Stimulated activated CD4-positive, alpha-beta T cell treated with anti-CD3 and anti-CD28 coated beads, Interleukin-1b, Interleukin-23, amount 100 ng/mL, for 1 hour (primary cell): ENCODE measurements at places on chromosomes 6 and 20.

DNA sequence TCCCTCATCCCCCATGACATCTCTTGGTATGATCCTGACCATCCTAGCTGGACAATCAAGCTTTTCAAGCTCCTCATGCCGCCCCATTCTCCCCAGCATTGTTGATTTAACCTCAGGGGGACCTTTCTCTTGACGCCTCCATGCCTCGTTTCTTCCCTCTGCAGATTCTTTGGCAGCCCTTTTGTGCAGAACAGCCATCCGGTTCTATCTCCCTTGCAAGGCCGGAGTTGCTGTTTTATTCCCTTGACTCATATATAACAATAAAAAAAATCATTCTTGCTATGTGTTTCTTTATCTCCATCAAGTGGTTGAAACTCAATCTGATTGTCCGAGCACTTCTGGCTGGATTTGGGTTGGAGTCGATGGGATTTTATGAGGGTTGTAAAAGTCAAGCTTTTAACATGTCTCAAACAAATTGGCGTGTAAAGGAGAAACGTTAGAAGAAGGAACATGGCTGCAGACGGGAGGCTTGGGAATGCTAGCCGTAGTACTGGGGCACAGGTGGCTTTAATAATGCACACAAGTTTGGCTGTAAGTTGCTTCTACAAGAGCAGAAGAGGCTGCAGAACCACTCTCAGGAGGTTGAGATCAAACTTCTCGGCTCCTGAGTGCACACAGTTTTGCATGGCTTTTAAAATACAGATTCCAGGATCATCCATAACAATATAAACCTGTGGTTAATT lies 3.9 kb upstream of the SULF2 start:
- no peak for DNase-seq

GRCh38 chr20:9887706-9888105 lies 48.8 kb upstream of the PAK5 start:
- no peak for DNase-seq

- no peak for DNase-seq
Observed at GRCh38 chr6:72218125-72218524, 331.8 kb downstream of the RIMS1 start.

GRCh38 chr20:23205611-23206041 lies 119.5 kb upstream of the CD93 start:
- DNase-seq = no peak

GRCh38 chr6:71190809-71191208 lies 97.8 kb upstream of the OGFRL1 start:
- no peak for DNase-seq

- no peak for DNase-seq
Observed at GRCh38 chr6:28976677-28977076, 28.4 kb downstream of the ZNF311 start.

- no peak for DNase-seq
Observed at GRCh38 chr6:125792680-125793079, 1.9 kb downstream of the NCOA7 start.

DNA sequence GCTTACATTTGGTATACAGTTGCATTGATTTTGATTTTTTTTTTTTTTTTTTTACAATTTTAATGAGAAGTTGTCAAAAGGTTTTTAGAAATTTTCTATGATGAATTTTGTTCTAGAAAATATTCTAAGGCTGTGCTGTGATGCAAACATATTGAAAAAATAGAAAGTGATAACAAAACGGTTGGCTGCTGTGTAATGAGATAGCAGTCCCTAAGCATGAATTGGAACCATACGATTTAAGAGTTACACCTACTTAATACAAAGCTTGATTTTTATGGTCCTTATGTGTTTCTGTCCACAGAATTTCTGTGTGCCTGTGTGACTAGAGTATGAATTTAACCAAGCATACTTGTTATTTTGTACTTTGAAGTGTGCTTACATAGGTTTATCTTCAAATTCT lies 12.1 kb downstream of the HIVEP1 start:
- DNase-seq = no peak

DNA sequence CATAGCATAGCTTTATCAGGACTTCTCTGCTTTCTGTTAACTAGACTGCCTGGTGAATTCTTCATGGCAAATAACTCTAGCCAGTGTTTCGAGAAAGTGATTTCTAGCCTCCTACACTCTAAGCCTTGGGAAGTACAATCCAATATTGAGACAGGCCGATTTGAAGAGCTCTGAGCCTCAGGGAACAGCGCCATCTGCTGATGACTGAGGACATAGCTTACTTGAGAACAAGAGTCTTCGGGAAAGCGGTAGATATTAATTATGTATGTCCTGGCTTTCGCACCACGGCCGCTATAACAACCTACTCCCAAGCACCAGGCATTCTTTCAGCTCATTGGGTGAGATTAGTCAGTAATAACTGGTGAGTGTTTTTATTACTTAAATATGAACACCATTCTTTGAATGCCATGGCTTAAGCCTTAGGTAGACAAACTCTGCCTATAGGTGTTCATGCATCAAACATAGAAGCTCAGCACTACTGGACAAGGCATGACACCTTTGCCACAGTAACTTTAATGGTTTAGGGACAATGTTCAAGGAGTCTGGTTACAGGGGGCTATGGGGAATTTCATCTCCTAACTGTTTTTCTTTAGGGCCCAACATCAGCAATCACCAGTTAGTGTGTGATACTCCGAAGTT lies 518.6 kb downstream of the BMP2 start:
- no peak for DNase-seq

GRCh38 chr6:148743476-148743875 lies 3.4 kb upstream of the UST start:
- no peak for DNase-seq

DNA sequence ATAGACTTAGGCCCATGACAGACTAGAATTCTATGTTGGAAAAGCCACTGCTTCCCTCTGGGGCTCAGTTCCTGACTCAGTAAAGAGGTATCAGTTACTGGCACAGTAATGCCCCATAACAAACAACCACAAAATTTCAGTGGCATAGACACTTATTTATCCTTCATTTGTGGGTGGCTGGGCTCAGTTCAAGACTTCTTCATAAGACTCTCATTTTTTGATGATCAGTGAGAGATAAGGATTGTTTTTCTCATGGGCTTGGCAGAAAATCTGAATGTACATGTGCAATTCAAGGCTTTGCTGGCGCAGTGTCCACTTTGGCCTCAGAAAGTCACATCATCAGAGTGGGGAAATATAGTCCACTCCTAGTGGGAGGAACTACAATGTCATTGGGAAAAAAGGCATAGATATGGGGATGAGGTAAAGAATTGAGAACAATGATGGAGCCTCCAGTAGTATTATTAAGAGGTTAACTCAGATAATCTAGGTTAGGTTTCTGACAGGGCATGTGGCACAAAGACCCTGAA lies 384.6 kb upstream of the FLRT3 start:
- DNase-seq = no peak

DNA sequence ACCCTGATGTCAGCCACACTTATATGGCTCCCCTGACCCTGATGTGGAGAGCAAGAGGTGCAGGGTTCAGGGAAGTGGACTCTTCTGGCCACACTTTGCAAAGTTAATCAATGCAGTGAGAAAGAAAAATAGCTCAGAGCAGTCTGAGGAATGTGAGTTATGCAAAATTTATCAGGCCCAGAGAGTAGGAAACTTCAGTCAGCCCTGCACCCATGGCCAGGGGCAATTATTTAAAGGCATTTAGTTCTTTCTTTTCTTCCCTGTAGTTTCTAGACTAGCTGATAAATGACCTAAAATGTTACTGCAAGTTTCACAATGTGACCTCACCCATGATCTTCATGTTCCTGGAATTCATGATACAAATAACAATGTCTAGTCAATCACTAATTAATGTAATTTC lies 143.7 kb upstream of the GGTLC1 start:
- DNase-seq = no peak

DNA sequence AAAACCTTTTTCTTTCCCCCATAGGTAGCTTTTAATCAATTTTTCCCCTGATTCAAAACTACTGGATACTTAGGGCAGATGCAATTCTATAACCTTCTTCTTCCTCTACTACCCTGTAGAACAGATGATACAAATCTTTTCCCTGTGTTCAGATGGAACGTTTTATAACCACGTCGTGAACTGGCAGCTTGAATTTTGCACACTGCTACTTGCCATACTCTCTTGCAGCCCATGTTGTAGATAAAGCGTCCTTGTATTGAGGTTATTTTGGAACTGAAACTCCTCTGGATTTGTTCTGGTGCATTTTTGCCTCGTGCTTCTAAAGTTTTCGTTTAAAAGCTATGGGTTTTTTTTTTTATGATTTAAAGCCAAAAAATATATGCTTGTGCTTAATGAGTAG lies 440.2 kb downstream of the RFPL4B start:
- no peak for DNase-seq

GRCh38 chr6:42505385-42505718 lies 53.6 kb upstream of the TRERF1 start:
- DNase-seq = no peak

GRCh38 chr6:129353067-129353466 lies 356.9 kb downstream of the ARHGAP18 start:
- DNase-seq = no peak

GRCh38 chr20:23346002-23346401 lies 4.6 kb upstream of the NXT1 start:
- no peak for DNase-seq

- no peak for DNase-seq
Observed at GRCh38 chr6:130359736-130360135, 6.1 kb upstream of the TMEM200A start.

DNA sequence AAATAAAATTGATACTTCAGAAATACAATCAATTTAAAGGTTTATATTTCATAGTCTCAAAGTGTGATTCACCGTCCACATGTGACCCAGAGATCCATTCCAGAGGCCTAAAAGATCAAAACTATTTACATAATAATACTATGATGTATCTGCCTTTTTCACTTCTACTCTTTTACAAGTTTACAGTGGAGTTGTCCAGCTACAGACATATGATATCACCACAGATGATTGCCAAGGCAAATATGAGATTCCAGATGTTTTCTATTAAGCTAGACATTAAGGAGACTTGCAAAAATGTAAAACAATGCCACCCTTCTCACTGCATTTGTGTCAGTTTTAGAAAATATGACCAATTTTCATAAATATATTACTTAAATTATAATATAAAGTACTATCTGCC lies 443.7 kb downstream of the GJA1 start:
- no peak for DNase-seq

DNA sequence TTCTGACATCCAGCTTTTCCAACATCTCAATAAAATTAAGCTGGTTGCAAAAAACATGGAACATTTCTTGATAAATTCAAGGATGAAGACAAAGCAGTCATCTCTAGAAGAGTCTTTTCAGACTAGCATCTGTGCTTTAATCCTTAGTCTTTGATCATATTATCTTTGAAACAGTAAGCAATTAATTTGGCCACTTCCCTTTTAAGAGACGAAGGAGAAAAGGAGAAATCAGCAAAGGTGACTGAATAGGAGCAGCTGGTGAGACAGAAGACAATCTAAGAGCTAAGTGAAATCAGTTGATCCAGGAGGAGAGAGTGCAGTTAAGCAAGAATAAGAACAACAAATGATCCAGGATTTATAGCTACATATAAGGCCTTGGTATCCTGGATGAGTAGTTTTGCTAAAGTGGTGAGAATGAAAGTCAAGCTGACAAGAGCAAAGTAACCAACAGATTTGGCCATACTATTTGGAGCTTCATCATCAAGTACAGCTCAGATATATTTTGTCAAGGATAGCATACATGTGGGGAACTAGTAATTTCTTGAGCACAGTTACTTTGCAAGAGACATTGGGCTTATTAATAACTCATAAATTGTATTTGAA lies 215.5 kb downstream of the ADGB start:
- DNase-seq = no peak

DNA sequence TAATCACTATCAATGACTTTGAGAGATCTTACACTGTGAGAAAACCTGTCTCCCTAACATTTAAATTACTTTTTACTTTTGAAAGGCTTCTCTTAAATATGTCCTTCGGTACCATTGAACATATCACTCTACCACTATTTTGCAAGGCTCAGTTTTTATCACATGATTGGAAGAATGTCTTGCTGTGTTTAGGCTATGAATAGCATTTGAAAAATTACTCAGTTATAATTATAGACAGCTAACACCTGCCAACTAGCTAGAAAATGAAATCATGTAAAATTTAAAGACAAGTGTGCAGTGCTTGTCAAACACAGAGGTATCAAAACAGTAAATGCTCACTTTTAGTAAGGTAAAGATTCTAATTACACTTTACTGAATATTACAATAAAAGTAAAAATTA lies 11.0 kb downstream of the SESN1 start:
- no peak for DNase-seq

GRCh38 chr6:156857573-156857972 lies 80.4 kb downstream of the ARID1B start:
- DNase-seq = no peak

DNA sequence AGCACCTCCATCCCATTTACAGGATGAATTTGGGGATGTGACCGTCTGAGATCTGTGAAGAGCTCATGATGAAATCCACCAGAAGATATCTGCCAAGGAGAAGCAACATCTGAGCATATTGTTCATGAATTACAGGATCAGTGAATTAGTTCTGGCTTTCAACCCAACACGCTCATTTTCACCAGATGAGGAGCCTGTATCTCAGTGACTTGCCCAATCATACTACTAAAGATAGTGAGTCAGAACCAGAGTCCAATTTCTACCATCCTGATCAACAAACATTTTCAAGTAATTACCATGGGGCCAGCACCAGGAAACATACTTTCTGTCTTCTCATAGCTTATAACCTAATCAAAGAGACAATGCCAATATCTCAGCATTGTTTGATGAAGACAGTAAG lies 116.6 kb downstream of the ZDHHC14 start:
- no peak for DNase-seq

GRCh38 chr20:10708351-10709185 lies 34.8 kb upstream of the JAG1 start:
- DNase-seq = no peak

GRCh38 chr6:52975580-52975979 lies 19.5 kb downstream of the GSTA4 start:
- no peak for DNase-seq

GRCh38 chr6:109496036-109496772 lies 13.2 kb upstream of the ZBTB24 start:
- no peak for DNase-seq

DNA sequence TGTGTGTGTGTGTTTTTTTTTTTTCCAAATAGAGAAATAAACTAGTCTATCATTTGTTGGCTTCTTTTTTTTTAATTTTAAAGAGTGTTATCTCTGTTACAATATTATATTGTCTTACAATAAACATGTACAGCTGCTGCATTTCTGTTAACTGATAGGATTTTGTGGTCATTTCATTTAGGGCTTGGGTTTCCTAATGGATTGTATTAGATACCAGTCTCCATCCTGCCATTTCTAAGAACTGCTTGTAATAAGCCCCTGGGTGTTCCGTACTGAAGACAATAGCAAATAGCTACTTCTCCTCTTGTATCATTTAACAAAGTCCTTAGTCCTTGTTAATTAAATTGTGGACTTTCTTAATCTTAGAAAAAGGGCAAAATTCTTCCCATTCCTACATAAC lies 45.7 kb downstream of the SOBP start:
- DNase-seq = no peak
